ENCODE measurements at places on chromosomes 6 and 20.

DNA sequence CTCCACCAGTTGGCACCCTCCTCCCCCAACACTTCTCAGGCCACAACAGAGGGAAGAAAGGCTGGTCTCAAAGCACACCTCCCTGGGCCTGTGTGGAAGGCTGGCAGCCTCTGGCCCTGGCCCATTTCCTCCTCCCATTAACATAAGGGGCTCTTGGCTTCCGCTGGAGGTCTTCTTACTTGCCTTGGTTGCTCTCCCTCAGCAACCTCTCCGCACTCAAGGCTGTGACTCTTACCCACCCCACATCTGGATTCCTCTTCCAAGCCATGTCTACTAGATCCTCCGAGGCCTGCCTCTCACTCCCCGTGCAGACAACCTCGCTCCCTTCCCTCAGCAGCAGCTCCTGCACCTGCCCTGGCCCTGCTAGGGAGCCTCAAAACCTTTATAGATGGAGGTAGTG, 112.2 kb upstream of the PRND start:
- no peak for DNase-seq

GRCh38 chr6:27771235-27771634, 141.0 kb downstream of the OR2B2 start:
- no peak for DNase-seq

GRCh38 chr20:41051009-41051825, 22.6 kb downstream of the TOP1 start:
- no peak for DNase-seq

DNA sequence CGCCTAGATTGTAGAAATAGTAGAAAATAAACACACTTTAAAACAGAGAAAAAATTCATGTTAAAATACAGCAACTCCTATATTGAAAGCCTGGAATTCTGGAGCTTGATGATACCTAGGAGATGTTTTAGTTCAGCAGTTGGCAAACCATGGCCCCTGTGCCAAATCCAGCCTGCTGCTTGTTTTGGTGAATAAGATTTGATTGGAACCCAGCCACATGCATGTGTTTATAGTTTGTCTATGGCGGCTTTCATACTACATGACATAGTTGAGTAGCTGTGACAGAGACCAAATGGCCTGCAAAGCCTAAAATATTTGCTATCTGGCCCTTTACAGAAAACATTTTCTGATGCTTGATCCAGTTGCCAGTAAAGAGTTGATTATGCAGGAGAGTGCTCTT, 57.2 kb downstream of the PAX1 start:
- DNase-seq = no peak

DNA sequence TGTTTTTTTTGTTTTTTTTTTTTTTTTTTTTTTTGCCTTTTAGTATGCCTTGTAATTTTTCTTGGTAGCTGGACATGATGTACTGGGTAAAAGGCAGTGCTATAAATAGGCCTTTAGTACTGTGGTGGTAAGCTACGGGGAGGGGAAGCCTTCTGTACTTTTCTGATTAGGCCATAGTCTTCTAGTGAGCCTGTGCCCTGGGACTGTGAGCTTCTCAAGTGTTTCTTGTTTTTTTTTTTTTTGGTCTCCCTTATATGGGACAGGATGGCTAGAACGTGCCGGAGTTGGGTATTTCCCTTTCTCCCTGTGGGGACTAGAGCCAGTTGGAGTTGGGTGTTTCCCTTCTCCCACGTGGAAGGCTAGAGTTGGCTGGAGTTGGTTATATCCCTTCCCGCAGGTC, 59.4 kb upstream of the PRELID3B start:
- DNase-seq = no peak

GRCh38 chr6:133983099-133983939, 30.3 kb downstream of the TBPL1 start:
- DNase-seq = no peak

DNA sequence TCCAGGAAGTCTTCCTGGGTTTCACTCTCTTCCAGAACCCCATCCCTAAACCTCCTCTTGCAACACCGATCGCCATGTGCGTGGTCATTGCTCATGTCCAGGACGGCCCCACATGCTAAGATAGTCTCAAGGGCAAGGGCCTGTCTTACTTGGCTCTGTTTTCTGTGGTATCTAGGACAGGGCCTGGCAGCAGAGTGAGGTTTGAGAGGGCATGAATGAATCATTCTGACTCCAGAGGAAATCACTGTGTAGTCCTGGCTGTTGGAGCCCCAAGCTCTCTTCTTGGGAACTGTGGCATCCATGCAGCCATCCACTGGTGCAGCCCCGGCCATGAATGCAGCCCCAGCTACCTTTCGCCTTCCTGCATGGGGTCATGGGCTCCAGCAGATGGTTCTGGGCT, 12.4 kb downstream of the SIRPA start:
- DNase-seq = no peak
